Tibial nerve (tissue), 4 donors: ENCODE measurements at places on chromosomes 2 and 18. TPM values are rescaled to one million over a fixed set of nuclear protein-coding genes. Genes with fewer than 3 reads are reported as not detected.

DNA sequence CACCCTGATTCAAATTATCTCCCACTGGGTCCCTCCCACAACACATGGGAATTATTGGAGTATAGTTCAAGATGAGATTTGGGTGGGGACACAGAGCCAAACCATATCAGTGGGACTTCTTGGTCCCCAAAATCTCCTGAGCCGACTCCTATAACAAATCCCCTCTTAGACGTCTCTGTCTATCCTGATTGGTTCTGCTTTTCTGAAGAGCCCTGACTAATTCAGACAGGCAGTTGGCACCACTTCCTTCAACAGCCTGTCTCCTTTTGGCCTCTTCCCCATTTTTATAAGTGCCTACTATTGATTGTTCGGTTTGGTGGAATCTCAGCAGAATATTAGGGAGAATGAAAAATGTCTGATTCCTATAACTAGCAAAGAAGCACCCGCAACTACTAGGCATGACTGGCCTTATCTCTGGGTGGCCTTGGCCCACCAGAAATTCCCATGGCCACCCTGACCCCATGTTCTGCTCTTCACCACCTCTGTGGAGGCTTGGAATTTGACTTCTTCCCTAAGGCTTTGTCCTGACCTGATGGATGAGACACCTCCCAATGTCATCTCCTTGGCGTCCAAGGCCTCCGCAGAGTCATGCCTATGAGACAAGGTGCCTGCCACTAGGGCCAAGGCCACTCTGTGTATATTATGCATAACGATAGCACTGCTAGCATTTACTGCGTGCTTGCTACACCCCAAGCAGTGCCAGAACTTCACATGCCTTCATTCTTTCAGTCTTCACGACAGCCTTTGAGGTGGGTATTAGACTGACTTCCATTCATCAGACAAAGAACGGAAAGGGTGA is 218.9 kb upstream of the COPS8 start:
- DNase-seq = no peak

The CAVIN2 gene
- 54.0 TPM for total RNA-seq

DNA sequence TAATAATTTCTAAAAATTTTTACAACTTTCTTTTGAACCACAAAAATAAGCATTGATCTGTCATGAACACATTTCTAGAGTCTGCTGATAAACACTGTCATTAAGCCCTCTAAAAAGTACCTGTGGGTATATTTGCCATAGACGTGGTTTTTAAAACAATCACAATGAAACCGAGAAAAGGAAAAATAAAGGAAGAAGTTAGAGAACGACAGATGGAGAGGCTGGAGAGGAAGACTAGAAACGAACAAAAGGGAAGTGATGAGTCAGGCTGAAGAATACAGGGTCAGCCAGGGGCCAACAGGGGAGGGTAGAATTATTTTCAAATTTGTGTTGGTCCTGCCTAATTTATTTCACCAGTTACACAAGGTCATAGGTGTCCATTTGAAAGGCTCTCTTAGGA is 62.0 kb downstream of the MYL12B start:
- no peak for DNase-seq

- DNase-seq = no peak
Measured at GRCh38 chr2:79824086-79824786, 311.4 kb downstream of the CTNNA2 start.

- DNase-seq = no peak
Measured at GRCh38 chr18:57891707-57892391, 88.7 kb upstream of the ATP8B1 start.

- DNase-seq = no peak
Measured at GRCh38 chr2:40202798-40203400, 249.0 kb downstream of the SLC8A1 start.

DNA sequence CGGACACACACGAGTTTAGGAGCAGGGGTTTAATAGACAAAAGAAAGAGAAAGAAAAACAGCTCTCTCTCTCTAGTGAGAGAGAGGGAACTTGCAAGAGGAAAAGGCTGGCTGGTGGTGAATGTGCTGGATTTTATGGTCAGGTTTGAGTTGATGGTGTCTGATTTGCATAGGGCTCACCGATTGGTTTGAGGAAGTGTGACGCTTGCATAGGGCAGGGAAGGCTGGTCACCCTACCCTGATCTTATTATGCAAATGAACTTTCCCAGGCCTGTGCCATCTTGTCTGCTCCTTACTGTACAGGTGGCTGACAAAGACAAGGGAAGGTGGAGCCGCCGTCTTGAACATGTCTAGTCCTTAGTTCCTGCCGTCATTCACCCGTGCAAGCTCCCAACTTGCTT is 408.9 kb downstream of the RIT2 start:
- DNase-seq = no peak

- no peak for DNase-seq
Measured at GRCh38 chr2:205805136-205805535, 122.8 kb downstream of the NRP2 start.

GRCh38 chr2:160251569-160251968 is 51.5 kb upstream of the ITGB6 start:
- DNase-seq = no peak

DNA sequence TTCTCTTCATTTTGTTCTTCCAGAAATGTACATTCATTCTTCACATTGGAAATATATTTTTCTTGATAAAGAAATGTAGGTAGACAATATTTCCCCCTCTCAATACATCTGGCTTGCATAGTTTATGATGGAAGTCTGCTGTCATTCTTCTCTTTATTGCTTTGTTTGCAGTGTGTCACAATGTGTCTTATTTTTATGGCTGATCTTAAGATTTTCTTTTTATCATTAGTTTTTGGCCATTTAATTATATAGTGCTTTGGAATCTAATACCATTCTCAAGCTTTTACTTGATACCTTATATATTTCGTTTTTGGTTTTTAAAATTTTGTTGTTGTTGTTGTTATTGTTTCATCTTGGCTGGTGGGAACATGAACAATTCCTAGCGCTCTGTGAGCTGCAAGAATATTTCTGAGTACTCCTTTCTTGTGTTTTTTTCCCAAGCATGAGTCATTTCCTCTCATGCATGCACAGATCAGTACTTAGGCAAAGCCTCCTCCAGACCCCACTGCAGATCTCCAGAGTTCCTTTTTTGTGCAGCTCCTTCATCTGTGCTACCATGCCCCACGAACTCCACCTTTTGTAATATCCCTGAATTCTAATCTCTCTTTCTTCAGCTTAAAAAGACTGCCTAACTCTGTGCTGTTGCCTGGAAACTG is 13.7 kb upstream of the MMADHC start:
- no peak for DNase-seq

- no peak for DNase-seq
Measured at GRCh38 chr2:38763728-38764127, 12.6 kb upstream of the SRSF7 start.

- no peak for DNase-seq
Measured at GRCh38 chr2:3113122-3113521, 264.5 kb downstream of the EIPR1 start.

- no peak for DNase-seq
Measured at GRCh38 chr18:48197819-48198218, 211.4 kb downstream of the ZBTB7C start.

DNA sequence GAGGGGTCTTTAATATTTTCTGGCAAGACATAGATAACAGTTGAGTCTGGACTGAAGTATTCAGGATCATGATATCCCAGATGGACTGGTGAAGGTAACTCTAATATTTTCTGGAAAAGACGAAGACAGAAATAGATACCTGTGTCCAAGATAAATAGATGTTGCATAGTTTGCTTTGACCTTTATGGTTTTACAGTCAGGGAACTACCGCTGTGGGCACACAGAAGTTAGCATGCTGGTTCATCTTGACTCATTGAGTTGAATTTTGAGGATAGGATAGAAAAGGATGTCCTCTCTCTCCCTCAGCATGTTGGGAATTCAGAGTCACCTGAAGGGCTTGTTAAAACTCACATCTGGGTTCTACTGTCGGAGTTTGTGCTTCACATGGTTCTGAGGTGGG is 20.8 kb downstream of the KCNE4 start:
- DNase-seq = no peak
